Stimulated activated CD4-positive, alpha-beta T cell treated with anti-CD3 and anti-CD28 coated beads, Interleukin-4, amount 100 ng/mL, for 1 hour (primary cell): ENCODE measurements at places on chromosomes 2 and 18.

DNA sequence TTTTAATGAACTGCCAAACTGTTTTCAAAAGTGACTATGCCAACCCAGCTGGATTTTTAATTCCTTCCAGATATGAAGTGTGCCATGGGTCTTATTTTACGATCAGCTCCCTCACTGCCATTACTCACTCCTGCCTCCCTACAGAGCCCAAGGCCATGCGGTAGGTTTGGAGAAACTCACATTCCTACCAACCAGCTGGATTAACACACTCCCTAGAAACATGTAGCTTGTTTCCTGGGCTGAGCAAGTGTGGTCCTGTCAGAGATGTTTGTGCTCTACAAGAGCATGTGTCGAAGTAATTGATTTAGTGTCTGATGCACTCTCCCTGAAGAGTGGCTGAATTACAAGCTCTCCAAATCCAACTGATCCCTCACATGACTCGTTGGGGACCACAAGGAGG is 82.5 kb downstream of the SPP2 start:
- DNase-seq, result no peak

- DNase-seq, result no peak
Observed at GRCh38 chr18:76449111-76449453, 46.0 kb downstream of the ZNF516 start.

GRCh38 chr18:79395308-79395640 is 456 bp upstream of the NFATC1 start:
- no peak for DNase-seq

DNA sequence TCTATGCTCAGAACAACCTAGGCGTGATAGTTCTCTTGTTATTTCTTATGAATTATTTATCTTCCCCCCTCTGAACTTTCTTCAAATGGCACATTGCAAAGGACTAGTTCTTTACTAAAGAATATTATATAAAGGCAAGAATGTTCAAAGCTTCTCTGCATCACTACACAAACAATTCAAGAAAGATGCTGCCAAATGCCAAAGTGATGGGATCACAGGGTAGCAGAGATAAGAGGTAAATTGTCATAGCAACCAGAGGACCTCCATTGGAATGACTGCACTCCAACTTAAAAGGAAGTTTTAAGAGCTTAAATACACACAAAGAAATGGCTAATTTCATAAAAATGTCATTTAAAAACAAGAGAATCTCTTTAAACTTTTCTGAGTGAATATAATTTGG is 72.8 kb downstream of the AQP4 start:
- no peak for DNase-seq

DNA sequence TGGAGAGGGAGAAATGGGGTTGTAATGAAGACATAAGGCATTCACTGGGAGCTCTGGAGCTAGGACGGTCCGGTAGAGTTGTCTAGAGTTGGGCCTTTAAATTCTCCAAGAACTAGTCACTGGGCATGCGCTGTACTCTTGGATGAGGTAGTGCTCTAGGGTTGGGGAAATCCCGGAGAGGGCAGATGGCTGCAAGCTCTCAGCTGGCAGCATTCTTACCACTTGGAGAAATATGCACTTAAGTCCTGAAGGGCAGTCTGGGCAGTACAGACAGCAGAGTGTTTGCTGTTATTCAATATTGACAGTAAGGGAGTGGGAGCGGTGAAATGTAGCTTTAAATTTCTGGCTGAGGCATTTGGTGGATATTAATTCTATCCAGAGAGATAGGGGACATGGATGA is 214.6 kb downstream of the RDH14 start:
- no peak for DNase-seq

DNA sequence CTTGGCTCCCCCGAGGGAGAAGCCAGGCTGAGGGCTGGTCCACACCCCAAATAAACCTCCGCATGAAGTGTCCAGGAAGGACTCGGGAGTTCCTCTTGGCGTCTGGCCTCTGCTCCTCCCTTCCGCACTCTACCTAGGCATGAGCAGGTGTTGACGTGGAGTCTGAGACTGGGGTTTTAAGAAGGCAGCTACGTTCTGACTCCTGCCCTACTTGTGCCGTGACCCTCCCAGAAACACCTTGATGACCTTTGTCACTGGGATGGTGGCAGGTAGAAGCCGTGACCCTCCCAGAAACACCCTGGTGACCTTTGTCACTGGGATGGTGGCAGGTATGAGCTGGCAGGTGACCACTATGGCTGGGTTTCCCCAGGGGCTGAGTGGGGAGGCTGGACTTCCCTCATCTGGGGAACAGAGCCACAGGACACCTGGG is 54.8 kb downstream of the HS6ST1 start:
- DNase-seq, result no peak

DNA sequence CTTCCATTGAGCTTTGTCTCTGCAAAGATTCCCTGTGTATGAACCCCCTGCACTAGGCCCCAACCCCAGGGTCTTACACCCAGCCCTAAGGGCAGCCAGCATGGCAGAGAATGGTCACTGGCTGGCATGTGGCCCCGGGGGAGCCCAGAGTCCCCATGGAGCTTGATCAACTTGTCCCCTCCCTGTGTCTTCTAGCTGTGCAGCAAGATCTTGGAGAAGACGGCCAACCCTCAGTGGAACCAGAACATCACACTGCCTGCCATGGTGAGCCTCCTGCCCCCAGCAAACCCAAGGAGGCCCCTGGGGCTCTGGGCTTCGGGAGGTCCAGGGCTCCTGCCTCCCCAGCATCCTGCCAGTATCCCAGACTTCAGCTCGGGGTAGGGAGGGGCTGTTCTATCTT is 81.5 kb downstream of the DYSF start:
- no peak for DNase-seq

DNA sequence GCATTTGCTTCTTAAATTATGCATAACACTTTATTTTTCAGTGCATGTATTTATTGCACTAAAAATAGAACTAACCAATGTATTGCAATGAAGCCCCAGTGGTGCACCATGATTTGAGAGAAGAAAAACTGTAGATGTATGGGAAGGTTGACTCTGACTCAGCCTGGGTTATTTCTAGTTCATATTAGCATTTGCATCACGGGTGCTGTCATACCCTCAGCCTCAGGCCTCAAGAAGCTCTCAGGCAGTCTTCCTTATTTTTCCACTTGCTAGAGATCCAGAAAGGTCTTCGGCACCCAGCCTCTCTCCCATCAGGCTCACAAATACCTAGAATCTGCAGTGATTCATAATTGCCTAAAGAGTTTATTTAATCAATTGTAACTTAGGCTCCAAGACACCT is 148.0 kb downstream of the DNER start:
- no peak for DNase-seq

DNA sequence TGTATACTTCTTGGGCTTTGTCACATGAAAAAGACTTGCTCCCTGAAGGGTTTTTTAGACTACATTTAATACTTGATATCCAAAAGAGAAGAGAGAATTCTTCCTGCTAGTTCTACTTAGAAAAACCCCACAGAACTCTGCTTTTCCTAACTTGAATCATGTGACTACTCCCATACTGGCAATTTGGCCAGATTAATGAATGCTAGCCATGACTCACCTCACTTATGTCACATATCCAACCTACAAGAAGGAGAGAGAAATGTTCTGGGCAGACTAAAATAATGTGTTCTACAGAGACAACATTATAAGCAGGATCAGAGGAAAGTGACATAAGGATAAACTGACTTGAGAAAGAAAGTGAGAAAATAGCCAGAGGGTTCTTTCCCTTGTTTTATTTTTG is 249.3 kb upstream of the GULP1 start:
- no peak for DNase-seq

DNA sequence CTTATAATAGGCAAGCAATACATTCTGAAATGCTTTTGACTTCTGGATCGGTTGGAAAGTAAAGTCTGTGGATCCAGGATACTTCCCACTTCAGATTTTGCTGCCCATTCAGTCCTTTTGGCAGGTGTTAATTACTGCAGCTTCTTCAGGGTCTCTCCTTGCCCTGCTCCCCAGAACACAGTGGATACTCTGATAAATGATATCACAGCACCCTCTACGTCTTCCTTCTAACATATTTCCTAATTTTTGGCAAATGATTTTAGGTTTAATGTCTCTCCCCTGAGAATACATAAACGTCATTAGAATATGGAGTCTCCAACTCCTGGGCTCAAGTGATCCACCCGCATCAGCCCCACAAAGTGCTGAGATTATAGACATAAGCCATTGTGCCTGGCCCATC is 249.8 kb downstream of the NYAP2 start:
- DNase-seq, result no peak

DNA sequence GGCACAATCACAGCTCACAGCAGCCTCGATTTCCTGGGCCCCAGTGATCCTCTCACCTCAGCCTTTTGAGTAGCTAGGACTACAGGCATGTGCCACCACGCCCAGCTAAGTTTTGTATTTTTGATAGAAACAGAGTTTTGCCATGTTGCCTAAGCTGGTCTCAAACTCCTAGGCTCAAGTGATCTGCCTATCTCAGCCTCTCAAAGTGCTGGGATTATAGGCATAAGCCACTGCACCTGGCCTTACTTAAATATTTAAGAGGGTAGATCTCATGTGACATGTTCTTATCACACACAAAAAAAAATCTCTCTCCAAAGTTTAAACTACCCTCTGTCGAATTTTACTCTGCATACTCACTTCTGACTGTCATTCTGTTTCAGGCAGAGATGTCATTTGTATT is 75.4 kb upstream of the CHRNA1 start:
- no peak for DNase-seq

DNA sequence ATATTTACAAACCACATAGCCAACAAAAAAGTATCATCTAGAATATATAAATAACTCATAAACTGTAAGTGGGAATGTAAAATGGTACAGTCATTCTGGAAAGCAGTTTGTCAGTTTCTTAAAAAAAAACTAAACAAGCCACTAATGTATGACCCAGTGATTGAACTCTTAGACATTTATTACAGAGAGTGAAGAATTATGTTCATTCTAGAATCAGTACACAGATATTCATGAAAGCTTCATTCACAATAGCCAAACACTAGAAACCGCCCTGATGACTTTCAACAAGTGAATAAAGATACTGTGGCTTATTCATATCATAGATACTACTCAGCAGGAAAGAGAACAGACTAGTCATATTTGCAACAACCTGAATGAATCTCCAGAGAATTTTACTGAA is 1541.5 kb downstream of the LRP1B start:
- DNase-seq, result no peak

- no peak for DNase-seq
Observed at GRCh38 chr18:49081511-49082155, 130.9 kb upstream of the SMAD7 start.

GRCh38 chr2:73292906-73293533 is 328 bp downstream of the EGR4 start:
- peak; percentile 10 for DNase-seq

GRCh38 chr2:119751706-119752105 is 8.0 kb upstream of the PTPN4 start:
- no peak for DNase-seq

GRCh38 chr18:26215247-26215970 is 10.8 kb upstream of the TAF4B start:
- peak; percentile 28 for DNase-seq

- DNase-seq, result no peak
Observed at GRCh38 chr2:54073796-54074195, 41.6 kb upstream of the ACYP2 start.

- DNase-seq, result no peak
Observed at GRCh38 chr2:76247006-76247405, 536.3 kb upstream of the GCFC2 start.

DNA sequence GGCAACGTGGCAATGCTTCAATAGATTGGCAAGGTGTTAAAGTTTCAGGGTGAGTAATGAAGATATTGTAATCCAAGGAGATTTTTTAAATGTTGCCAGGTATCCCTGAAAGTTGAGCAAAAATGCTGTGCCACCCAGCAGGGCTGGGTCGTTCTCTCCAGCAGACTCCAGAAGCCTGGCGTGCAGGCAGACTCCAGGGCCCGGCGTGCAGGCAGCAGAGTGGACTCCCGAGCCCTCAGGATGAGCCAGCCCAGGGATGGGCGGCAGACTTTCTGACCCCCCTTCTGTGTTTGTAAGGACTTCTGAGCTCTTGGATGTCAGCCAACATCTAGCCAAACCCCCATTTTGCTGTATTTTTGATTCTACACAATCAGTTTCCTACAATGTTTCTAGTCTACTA is 289.1 kb downstream of the ZNF516 start:
- DNase-seq, result no peak

DNA sequence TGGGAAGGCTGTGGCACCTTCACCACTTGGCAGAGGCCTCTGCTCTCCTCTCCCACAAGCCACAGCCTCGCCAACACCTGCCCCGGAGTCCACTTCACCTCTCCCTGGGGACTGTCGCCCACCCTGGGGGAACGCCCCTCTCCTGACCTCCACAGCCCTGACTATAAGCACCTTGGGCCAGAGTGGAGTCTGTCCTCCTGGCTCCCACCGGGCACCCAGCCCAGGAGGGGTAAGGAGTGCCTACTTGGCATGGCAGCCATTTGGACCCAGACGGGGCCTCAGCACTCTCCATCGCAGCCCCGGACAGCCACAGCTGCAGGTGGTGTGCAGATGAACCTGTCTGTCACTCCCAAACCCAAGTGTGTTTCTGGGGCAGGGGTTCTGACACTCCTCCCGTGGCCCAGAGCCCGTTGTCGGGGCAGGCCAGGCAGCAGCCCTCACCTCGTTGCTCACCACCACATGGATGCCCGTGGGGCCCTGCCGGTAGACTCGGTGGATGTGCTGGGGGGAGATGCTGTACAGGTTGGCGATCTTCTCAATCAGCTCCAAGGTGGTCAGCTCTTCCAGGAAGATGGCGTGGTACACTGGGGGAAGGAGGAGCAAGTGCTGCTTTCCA is 53.5 kb downstream of the TFCP2L1 start:
- no peak for DNase-seq

DNA sequence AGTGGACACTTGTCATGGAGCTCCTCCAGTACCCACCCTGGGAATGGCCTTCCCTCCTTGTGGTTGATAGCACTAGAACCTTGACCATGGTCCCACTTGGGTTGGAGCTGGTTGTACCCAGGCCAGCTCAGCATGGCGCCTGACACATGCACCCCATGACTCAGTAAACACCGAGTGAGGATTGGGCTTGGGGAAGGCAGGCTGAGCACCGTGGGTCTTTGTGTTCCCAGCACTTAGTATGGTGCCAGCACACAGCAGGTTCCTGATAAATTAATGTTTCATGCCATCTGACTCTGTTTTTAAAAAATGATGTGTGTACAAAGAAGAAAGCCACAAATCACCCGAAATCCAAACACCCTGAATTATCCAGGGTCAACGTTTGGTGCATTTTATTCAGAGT is 69.8 kb downstream of the CIB4 start:
- DNase-seq, result no peak

DNA sequence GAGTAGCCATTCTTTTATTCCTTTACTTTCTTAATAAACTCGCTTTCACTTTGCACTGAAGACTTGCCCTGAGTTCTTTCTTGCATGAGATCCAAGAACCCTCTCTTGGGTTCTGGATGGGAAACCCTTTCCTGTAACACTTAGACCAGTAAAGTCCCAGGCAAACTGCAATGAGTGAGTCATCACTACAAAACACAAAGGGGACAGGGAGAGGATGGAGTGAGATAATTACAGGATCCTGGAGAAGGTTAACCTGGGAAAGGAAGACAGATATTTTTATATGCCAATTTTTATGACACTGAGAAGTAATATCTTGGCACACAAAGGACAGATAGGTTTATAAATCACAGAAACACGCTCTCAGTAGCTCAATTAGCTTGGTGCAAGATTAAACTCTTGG is 48.7 kb downstream of the EHD3 start:
- no peak for DNase-seq
